Karpas-422 (cell line): ENCODE measurements at places on chromosomes 3 and 15.

DNA sequence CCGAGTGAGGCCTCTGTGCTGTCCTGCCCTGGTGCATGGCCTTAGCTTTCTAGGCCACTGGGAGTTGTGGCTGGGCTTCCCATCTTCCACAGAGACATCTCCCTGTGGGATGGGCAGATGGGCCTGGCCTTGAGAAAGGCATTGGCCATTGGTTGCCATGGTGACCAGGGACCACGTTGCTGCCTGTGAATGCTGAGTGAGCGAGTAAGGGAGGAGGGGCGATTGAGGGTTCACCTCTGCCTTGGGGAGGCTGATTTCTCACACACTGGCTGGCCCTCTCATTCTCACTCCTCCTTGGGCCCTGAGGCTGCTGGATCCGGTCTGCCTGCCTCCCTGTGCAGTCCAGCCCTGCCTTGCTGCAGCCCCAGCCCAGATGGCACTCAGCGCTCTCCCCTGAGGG is 26.4 kb upstream of the DOCK3 start:
- no peak for DNase-seq

GRCh38 chr3:35671483-35671882 is 32.2 kb downstream of the ARPP21 start:
- no peak for DNase-seq

GRCh38 chr3:60743631-60744164 is 507.6 kb downstream of the FHIT start:
- DNase-seq, result no peak

DNA sequence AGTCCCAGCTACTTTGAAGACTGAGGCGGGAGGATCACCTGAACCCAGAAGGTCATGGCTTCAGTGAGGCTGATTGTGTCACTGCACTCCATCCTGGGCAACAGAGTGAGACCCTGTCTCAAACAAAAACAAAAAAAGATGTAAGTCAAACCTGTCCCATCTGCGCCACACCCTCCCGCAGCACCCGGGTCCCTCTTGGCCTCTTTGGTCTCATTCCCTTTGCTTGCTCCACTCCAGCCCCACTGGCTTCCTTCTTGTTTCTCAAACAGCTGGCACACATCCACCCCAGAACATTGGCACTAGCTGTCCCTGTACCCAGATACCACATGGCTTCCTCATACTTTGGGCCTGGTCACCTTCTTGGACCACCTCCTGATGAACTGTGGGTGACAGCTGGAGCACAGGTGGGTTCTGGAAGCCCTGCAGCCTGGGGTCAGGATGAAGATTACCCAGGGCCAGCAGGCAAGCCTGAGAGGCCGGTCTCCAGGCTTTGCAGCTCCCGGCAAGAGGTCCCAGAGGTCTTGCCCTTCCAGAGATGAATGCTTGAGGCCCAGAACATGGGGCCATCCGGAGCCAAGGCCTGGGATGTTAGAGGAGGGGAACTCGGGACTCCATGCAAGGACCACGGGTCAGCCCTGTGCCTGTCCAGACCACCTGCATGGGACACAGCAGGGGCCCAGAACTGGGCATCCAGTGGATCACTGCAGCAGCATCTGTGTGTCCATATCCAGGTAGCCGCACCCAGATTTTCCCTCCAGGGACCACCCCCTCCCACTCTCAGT is 10.9 kb upstream of the GATA2 start:
- DNase-seq, result no peak

- DNase-seq, result no peak
Observed at GRCh38 chr15:63933522-63933921, 99.8 kb upstream of the HERC1 start.

DNA sequence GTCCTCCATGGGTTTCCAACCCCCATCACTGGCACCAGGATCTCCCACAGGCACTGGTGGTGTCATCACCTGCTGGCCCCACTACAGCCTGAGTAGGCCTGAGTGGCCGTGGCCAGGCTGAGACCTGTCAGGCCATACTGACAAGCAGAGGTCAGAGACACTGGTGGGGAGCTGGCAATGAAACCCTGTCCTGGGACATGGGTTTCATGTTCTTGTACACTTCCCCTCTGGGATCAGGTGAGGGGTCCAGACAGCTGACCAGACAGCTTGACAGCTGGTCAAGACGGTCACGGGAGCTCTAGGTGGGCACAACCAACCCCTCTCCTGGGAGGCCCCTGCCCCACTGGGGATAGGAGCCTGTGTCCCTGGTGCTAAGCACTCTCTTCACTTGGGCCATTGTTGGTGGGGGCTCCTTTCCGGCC is 13.1 kb downstream of the ZBTB47 start:
- DNase-seq, result no peak

- no peak for DNase-seq
Observed at GRCh38 chr3:67646586-67647234, 7.7 kb downstream of the SUCLG2 start.

- no peak for DNase-seq
Observed at GRCh38 chr15:88882785-88883184, 12.6 kb downstream of the HAPLN3 start.

DNA sequence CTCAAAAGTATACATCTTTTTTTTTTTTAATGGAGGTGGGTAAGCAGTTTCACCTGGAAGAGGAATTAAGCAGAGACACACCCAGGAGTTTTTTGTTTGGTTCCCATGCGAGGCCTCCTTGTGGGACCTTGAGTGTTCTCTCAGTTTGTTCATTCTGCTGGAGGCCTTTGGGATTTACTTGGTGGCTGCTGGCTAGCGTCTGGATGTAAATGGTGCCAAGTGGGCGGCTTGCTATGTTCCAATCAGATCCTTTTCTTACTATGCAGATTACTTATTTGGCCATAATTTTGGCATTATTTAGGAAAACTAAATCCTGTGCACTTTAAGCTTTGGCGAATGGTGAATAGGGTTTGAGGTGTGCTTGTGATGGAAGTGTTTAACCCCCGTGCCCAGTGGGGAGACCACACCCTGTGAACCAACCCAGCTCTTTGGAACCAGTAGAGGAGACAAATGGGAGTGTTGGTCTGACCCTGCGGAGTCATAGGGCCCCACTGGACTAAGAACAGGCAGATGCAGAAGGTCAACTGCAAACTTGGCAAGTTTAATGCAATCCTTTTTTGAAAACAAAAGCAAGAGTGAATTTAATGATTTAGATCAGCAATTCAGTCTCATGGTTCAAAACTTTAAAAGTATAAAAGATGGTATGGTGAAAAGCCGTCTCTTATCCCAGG is 79.4 kb downstream of the EBLN2 start:
- DNase-seq, result no peak

DNA sequence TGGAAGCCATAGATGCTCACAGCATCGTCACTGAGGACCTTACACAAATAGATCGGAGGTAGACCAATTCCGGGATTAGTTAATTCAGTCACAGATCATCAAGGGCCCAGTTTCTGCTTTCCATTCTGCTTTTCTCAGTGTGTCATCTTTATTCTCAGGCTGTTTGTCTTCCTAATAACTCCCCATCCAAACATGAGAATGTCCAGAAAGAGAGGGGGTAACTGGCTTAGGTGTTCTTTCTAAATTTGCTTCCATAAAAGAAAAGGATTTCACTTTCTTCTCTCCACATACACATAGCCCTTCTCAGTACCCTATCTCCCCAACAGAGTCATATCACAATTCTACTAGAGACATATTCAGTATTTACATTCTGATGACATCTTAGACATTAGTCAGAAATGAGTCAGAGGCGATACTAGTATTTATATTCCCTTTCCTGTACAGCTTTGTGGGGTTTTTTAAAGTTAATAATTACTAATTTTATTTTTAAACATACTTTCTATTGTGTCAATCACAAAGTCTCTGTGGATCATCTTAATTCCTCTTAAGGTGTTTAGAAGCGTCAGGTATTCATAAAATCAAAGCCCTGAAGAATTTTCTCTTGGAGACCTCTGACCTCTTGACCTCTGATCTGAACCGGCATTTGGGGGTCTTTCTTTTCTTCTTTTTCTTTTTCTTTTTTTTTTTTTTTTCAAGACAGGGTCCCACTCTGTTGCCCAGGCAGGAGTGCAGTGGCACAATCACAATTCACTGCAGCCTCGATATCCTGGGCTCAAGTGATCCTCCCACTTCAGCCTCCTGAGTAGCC is 24.3 kb upstream of the IL12A start:
- no peak for DNase-seq

GRCh38 chr15:63089260-63090043 is 32.2 kb upstream of the LACTB start:
- no peak for DNase-seq

DNA sequence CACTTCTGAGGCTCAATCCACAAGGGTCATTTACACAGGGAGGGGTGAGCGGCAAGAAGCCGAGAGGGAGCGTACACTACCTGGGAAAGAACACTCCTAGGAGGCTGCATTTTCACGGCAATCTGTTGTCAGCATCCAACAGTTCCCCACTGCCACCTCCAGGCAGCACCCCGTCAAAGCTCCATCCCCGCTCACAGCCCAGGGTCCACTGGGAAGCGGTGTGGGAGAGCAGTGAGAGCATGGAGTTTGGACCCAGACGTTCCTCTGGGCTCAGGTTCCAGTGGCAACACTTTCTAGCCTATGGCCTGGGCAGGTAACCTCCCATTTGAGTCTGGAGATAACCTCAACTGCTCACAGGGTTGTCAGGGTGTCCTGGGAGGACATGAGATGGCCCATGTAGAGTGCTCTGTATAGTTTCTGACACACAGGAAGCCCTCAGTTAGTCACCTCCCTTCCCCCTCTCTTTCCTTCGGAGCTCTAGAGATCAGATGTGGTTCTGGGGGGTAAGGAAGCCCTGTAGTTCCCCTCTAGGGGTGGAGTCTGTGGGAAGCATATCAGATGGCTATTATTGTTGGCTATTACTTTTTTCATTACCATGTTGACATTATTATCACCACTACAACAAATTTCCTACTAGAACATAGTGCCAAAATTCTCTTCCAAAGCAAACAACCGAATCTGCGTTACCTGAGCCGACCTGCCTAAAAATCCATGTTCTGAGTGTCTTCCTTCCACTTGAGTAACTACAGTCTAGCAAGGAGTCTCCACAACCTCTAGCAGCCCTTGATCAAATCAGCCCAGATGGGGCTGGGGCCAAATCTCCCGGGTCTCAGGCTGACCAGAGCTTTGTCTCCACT is 29.1 kb downstream of the RUVBL1 start:
- no peak for DNase-seq
